ENCODE measurements at places on chromosomes 1 and 21. TPM values are rescaled to one million over a fixed set of nuclear protein-coding genes. Genes with fewer than 3 reads are reported as not detected.
A peak's percentile ranks its signal among the peaks of the same experiment; 100 is the strongest.

- peaks cover 7% of the 10 kb centered on the region for H3K36me3 ChIP-seq
- H3K4me1 ChIP-seq, result no peaks in the 10 kb centered on the region
- no peaks in the 10 kb centered on the region for H3K27me3 ChIP-seq
- H3K27ac ChIP-seq, result peak overlapping the region; percentile 35
- no peak for DNase-seq
Observed at GRCh38 chr1:204409123-204409522, 2.5 kb downstream of the PPP1R15B start.

- no peaks in the 10 kb centered on the region for H3K36me3 ChIP-seq
- no peaks in the 10 kb centered on the region for H3K27me3 ChIP-seq
- peak; percentile 42 for DNase-seq
- H3K4me1 ChIP-seq, result no peaks in the 10 kb centered on the region
- no peak overlapping the region for H3K4me3 ChIP-seq
- no peak overlapping the region for H3K27ac ChIP-seq
Observed at GRCh38 chr1:78255383-78255782, 209.6 kb downstream of the GIPC2 start.

Gene SIM2
- polyA plus RNA-seq, result 7.5 TPM

Gene CNR2
- not detected for polyA plus RNA-seq

Gene TDRD10
- not detected for polyA plus RNA-seq

DNA sequence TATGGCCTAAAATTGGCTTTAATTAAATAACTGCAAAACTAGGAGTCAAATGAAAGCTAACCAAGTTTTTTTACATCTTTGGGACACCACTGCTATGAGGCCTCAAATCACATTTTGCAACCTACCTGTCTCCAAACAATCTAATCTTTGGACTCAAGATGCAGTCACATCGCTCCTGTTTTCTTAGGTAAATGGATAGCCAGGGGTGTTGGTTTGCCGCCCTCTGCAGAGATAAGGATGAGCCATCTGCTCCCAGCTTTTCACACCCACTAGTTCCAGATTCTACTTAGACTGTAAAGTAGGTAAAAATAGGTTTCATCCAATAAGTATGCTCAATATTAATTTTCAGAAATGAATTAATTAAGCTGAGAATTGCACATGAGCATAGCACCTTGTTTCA, 456.5 kb downstream of the KIF26B start:
- H3K4me1 ChIP-seq, result peaks cover 11% of the 10 kb centered on the region
- DNase-seq, result no peak
- no peaks in the 10 kb centered on the region for H3K27me3 ChIP-seq
- no peak overlapping the region for H3K4me3 ChIP-seq
- no peak overlapping the region for H3K27ac ChIP-seq
